ENCODE measurements at places on chromosomes 7 and 10. TPM values are rescaled to one million over a fixed set of nuclear protein-coding genes. Genes with fewer than 3 reads are reported as not detected.

DNA sequence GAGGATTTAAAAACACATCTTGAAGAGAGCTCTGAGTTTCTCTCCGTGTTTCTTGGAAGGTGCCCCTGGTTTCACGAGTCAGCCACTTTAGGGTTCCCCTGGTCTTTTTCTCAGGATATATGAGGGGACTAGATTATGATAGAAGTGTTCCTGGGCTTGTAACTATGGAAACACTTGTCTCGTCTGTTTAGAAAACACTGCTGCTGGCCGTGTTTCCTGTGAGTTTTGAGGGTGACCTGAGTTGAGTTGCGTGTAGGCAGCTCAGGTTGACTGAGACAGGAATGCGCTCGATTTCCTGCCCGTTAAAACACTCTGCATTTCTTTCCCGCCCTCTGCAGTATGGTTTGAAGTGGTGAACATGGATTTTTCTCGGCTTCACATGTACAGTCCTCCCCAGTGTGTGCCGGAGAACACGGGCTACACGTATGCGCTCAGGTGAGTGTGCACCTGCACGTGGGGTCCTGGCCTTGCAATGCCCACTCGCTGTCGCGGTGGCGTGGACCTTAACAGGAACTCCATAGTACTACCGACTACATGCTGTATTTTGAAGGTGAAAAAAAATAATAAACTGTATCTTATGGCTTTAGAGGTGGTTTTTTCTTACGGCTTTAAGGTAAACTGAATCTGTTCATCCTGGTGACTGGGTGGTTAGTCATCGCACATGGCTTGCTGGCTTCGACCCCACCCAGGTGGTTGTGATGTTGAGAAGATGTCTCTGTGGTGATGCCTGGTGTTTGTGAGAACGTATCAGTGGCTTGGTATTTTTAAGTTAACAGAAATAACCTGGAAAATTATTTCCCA is at the start of gene SUN1:
TSS of gene SUN1 (plus strand) at position 310 of the 801 bp plus-strand sequence. CDS start at position 359, 49 bp downstream.
- no peak for DNase-seq
- H3K27ac ChIP-seq: peak within 1 kb of the TSS; percentile 95

- no peaks in the 10 kb centered on the region for H3K27me3 ChIP-seq
- H3K4me3 ChIP-seq: no peak overlapping the region
- H3K36me3 ChIP-seq: no peaks in the 10 kb centered on the region
- H3K27ac ChIP-seq: peak overlapping the region; percentile 34
- no peak for DNase-seq
These were observed 162.1 kb downstream of the PLCE1 start for GRCh38 chr10:94155722-94156271.

DNA sequence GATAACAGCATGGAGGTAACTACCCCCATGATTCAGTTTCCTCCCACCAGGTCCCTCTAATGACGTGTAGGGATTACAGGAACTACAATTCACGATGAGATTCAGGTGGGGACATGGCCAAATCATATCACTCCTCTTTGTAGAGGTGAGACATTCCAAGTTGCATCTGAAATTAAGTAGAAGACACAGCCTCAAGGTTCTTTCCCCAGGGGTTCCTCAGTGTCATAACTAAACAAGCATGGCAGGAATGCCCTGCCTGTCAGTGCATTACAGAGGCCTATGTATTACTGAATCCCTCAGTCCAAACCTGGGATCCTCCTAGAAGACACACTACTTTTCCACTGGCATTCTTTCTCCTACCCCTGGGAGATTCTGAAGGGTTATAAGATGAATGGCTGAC is 42.6 kb upstream of the WNT16 start:
- no peak for DNase-seq
- no peak overlapping the region for H3K4me3 ChIP-seq
- H3K27me3 ChIP-seq: no peaks in the 10 kb centered on the region
- H3K4me1 ChIP-seq: no peaks in the 10 kb centered on the region
- H3K27ac ChIP-seq: no peak overlapping the region

DNA sequence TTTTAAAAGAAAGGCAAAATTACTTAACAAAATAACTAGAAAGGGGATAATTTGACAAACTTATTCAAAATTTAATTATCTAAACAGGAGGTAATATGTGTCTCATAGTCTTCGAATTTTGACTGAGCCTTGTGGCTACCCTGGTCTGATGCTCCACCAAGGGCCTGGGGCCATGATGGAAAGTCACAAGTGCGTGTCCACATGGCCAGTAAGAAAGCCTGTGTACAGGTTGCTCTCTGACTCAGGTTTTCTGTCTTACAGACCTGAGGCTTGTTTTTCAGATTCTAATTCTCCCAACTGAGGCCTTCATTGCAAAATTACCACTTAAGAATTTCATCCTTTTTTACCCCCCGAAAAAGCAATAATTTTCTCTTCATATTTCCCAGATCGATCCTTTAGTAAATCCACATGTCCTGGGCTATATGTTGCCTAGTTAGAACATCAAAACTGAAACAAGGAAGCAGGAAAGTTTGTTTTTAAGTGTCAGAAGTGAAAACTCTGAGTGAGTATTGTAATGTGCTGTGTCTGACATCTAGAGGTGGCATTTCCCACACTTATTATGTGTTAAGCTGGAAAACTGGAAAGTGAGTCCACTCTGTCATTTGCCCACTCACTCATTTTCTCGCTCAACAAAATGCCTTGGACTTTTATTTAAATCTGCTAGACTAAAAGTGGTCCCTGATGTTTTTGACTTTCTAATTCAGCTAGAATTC is 10.0 kb downstream of the CYP3A43 start:
- H3K27me3 ChIP-seq: peaks cover 12% of the 10 kb centered on the region
- no peaks in the 10 kb centered on the region for H3K36me3 ChIP-seq
- no peak overlapping the region for H3K4me3 ChIP-seq
- no peak overlapping the region for H3K27ac ChIP-seq
- no peaks in the 10 kb centered on the region for H3K4me1 ChIP-seq
- DNase-seq: no peak

DNA sequence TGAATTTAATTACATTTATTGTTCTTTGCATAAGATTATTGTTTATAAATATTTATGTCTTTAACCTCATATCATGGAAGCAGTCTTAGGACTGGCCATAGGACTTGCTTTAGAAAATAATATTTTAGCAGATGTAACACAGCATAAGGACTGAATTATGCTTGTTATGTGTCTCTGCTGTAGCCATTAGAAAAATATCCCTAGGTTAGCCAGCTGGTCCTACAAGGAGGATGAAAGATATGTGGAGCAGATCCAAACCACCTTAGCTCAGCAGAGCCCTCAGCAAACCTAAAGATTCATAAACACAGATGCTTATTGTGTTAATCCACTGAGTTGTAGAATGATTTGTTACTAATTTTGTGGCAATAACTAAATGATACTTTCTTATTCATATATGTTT is 166.0 kb upstream of the COL1A2 start:
- H3K27ac ChIP-seq: no peak overlapping the region
- no peaks in the 10 kb centered on the region for H3K27me3 ChIP-seq
- DNase-seq: no peak
- no peaks in the 10 kb centered on the region for H3K4me1 ChIP-seq
- no peak overlapping the region for H3K4me3 ChIP-seq
- H3K36me3 ChIP-seq: no peaks in the 10 kb centered on the region

DNA sequence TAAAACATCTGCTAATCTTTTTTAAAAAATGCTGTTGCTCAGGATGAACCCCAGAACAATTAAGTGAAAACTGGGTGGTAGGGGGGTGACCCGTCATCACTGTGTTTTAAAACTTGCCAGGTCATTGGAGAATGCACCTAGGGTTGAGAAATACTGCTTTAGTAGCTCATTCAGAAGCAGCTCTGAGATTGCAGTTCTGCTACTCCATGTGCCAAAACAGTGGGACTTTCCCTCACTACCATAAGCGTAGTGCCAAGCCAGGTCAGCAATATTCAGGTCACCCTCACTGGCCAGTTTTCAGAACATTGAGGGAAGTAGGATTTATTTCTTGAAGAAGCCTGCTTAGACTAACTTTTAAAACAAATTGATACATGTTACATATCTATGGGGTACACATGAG is 5.2 kb downstream of the STEAP2 start:
- H3K4me3 ChIP-seq: no peak overlapping the region
- H3K36me3 ChIP-seq: no peaks in the 10 kb centered on the region
- DNase-seq: no peak
- no peak overlapping the region for H3K27ac ChIP-seq
- peaks cover 23% of the 10 kb centered on the region for H3K4me1 ChIP-seq

GRCh38 chr10:6008497-6009142 is 31.3 kb upstream of the IL15RA start:
- H3K27ac ChIP-seq: peak overlapping the region; percentile 73
- H3K4me1 ChIP-seq: no peaks in the 10 kb centered on the region
- DNase-seq: no peak
- peak overlapping the region; percentile 45 for H3K4me3 ChIP-seq
- H3K27me3 ChIP-seq: no peaks in the 10 kb centered on the region

DNA sequence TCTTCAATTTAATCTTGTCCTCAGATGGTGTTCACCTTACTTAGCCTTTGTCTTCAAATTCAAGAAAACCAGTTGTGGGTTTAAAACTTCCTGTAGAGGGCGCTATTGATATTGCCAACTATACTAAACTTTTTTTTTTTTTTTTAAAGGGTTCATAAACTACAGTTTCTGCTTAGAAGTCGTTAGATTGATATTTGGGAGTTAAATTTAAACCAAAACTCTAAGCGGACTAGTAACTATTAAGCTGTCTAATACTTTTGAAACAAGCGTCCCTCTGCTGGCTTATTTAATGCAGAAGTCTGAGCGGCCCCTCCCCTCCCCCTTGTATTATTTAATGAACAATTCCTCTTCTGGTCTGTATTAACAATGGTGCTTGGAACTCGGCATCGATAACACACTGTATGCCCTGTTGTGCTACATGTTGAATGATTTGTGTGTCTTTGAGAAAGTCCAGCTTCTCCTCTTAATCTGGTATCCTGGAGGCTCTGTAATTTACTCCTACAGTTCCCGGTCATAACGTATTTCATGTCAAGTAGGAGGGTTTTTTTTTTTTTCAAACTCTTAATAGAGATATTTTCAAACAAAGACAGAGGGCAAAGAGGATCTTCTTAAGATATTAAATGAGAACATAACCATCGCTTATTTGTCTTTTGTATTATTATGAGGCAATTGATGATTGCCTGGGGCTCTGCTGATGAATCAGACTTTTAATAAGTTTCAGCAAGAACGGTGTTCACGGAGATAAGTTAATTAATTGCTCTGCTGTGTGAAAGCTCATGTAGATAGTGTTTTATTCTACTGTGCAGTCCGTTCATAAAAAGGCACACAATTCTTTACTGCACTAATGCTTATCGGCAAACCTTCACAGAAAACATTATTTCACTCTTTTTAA is 22.6 kb upstream of the CREB5 start:
- H3K4me1 ChIP-seq: peaks cover 5% of the 10 kb centered on the region
- no peak for DNase-seq
- H3K27me3 ChIP-seq: no peaks in the 10 kb centered on the region
- H3K36me3 ChIP-seq: no peaks in the 10 kb centered on the region

Gene RBP3
- total RNA-seq: not detected

DNA sequence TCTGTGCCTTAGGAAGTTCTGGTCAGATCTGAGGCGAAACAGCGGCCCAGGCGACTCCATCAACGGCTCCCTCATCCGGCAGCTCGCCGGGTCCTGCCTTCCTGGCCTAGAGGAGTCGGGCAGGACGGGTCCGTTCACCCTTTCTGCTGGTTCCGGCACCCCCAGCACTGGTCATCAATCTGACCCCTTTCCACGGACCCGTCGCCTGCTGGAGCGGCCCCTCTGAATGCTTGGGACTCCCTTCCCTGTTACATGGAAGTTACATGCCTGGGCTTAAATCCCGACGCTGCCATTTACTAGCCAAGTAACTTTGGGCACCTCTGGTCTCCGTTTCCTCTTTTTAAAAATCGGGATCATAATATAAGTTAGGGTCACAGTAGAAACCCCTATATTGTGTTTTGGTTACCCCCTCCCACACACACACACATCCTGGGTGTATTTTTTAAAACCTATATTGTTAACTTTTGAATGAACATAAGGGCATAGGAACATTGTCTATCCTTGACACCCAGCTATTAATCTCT is 607 bp upstream of the GGCT start:
- H3K4me3 ChIP-seq: peak overlapping the region; percentile 80
- peaks cover 28% of the 10 kb centered on the region for H3K4me1 ChIP-seq
- no peak for DNase-seq
- no peaks in the 10 kb centered on the region for H3K27me3 ChIP-seq
- no peaks in the 10 kb centered on the region for H3K36me3 ChIP-seq

Gene MET
- 13.1 TPM for total RNA-seq

GRCh38 chr7:13411151-13411550 is 578.3 kb downstream of the ETV1 start:
- no peak overlapping the region for H3K4me3 ChIP-seq
- DNase-seq: no peak
- peaks cover 7% of the 10 kb centered on the region for H3K4me1 ChIP-seq
- H3K36me3 ChIP-seq: no peaks in the 10 kb centered on the region

Gene CFAP46
- 0.99 TPM for total RNA-seq

Gene TEX47
- not detected for total RNA-seq

DNA sequence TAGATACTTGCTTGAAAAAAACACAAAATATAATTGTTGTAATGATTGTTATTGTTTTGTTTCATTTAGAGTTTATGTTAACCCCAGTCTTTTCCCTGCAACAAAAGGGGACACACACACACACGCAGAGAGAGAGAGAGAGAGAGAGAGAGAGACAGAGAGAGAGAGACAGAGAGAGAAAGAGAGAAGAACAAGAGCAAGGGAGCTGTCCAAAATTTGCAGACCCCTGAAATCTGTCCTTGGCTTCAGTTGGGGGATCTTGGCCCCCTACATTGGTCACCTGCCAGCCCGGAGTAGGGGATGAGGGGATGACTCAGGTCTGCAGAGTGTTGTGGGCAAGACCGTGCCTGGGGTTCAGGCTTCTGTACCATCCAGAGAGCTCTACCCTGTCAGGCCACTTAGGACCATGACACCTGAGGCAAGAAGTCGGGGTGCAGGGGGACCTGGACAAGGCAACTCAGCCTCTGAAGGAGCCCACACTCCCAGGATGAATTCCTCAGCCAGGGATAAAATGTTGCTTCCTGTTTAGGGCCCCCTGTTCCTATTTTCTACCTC is 73.1 kb downstream of the RAMP3 start:
- DNase-seq: no peak
- peak overlapping the region; percentile 30 for H3K27ac ChIP-seq
- no peaks in the 10 kb centered on the region for H3K36me3 ChIP-seq
- peaks cover 24% of the 10 kb centered on the region for H3K27me3 ChIP-seq
- H3K4me3 ChIP-seq: no peak overlapping the region

DNA sequence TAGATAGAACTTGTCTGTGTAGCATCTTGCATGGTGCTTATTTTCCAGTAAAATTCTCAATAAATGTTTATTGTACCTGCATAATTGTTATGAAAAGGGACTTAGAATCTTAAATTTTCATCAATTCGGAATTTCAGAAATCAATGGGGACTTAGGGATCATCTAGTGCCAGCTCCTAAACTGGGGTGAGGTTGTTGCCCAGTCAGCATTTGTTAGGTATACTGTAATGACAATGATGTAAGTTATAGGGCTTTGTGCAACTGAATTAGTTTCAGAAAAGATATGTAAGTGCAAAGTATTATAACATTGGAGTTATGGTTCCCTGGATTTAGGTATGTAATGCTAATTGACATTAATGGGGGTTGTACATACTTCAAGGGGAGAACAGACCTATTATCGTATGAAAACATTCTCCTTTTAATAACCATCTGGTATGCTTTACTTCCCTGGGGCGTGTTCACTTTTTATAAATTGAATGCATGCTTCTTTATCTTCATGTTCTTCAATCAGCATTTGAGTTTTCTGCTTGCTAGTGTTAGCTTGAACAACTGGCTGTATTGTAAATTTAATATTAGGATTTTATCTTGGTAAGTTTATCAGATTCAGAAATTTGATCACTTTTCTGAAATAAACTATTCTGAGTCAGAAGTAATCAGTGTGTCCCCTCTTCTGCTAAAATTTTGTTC is 270.3 kb downstream of the BBS9 start:
- no peak overlapping the region for H3K4me3 ChIP-seq
- H3K36me3 ChIP-seq: peaks cover 20% of the 10 kb centered on the region
- H3K27ac ChIP-seq: no peak overlapping the region
- no peak for DNase-seq
- no peaks in the 10 kb centered on the region for H3K4me1 ChIP-seq

Gene CCDC136
- total RNA-seq: 8.2 TPM

Measured in left ventricle myocardium inferior (tissue), 1 donor.